Urinary bladder (tissue), 4 donors: ENCODE measurements at places on chromosomes 4 and X. TPM values are rescaled to one million over a fixed set of nuclear protein-coding genes. Genes with fewer than 3 reads are reported as not detected.

The SEC24B gene
- total RNA-seq: 37.8 TPM

The TMEM192 gene
- 12.0 TPM for total RNA-seq

GRCh38 chr4:38696697-38697096 lies 32.7 kb downstream of the KLF3 start:
- no peak for DNase-seq

DNA sequence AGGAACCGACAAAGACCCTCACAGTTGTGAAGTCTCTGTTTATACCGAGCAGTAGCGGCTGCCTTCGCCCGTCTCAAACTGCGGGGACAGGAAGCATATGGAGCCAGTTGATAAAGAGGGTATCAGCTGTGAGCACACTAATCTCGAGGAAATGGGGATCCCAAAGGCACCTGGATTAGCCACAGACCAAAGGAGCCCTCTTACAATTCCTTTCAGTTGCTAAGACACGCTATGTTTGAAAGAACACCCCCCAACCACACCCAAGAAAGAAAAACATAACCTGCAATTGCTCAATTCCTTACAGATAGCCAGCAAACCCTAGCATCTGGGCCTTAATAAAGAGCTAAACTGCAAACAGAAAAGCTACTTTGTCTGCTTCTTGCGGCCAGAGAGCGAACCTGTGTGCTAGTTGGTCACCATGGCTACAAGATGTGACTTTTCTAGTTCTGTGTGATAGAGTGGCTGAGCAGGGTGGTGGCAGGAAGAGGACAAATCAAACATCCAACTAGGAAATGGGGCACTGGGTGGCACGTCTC lies 23.3 kb upstream of the CHRNA9 start:
- no peak for DNase-seq

- DNase-seq: no peak
These were observed 10.1 kb downstream of the IDS start for GRCh38 chrX:149494844-149495565.

GRCh38 chr4:10089346-10089745 lies 27.3 kb downstream of the WDR1 start:
- DNase-seq: no peak

The ADGRG4 gene
- total RNA-seq: not detected

DNA sequence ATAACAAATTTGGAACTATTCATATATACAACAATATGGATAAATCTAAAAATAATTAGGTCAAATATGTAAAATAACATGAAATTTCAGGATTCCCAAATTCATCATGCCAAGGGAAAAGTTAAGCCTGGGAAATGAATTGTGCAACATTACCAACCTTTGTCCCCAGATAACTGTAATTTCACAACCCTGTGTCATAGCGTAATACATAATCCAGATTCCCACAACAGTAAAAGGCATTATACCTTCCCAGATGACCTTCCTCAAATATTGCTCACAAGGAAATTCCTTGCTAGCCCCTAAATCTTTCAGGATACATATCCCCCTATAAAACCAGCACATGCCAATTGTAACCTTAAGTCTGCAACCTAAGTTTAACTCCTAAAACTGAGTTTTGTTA lies 32.9 kb upstream of the RAB40A start:
- DNase-seq: no peak

The RHOXF2B gene
- total RNA-seq: not detected

The TENM3 gene
- total RNA-seq: 26.6 TPM

- no peak for DNase-seq
These were observed 53.5 kb upstream of the PDE5A start for GRCh38 chr4:119682099-119682498.

DNA sequence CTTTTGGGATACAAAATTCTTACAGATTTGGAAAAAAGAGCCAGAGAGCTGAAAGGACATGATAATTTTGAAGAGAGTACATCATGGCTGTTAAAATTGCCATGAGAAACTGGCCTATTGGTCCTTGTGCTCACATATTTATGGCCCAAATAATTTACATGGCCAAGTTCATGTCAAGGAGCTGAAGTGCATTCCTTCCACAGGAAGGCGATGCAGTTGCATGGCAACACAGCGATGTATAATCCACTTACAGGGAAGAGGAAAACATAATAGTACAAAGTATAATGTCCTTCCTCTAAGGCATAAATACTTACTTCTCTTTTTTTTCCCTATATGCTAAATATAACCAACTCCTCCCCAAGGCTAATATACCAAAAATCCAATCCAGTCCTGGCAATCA lies 914.5 kb upstream of the AGA start:
- no peak for DNase-seq

DNA sequence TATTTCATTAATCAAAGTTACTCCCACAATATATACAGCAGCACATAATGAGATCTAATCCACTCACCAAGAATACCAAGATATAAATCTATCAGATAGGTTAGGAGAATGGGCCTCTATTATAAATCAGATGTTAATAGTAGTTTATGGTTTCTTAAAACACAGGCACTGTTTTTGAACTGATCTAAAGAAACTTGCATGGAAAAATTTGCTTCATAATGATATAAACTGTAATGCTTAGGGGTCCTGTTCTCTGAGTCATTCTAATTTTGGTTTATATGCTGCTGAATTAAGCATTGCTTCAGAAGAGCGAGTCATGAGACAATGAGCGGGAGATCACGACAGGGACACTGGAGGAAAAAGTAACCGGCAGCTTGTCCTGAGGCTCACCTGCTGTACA lies 113.3 kb upstream of the OTUD4 start:
- DNase-seq: no peak
